ENCODE measurements at places on chromosomes 2 and 18.

- no peak for DNase-seq
Observed at GRCh38 chr18:63829886-63830285, 54.7 kb downstream of the SERPINB7 start.

- no peak for DNase-seq
Observed at GRCh38 chr2:186590759-186591505, 1.1 kb downstream of the ITGAV start.

- no peak for DNase-seq
Observed at GRCh38 chr2:112665113-112665780, 19.5 kb downstream of the SLC20A1 start.

DNA sequence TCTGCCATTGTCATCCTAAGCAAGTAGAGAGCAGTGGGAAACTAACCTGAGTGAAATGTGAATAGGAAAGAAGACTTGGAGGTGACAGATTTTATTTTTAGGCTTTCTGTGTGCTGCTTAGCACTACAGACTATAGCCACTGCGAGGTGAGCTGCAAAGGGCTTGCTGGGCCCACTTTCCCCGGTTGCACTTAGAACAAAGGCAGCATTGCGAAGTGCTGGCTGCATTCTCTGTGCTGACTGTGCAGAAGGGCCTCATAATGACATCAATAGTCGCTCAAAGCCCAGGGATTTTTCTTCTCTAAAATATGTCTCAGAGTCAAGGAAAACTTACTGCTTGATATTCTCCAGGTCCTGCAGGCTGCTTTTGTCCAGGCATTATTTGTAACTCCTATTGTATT lies 592.1 kb downstream of the TDRD15 start:
- DNase-seq: no peak

DNA sequence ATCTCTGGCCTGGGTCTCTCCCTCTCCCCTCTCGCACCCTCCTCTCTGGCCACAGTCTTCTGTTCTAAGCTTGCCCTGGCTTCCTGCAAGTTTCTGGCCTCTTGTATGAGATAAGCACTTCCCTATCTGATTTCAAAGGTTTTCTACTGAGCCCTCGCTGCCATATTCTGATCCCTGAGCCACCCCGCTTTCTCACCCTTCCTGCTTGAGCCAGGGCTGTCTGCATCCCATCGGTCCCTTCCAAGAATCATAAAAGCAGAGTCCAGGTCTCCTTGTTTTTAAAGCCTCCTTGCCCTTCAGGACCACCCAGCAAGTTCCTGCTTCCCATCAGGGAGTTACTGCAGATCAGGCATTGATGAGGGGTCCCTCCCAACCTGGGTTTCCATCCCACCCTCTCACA lies 110.2 kb downstream of the PRKCE start:
- no peak for DNase-seq

All from esophagus squamous epithelium (tissue), 5 donors.